GM12865 (cell line): ENCODE measurements at places on chromosomes 7 and 10.

DNA sequence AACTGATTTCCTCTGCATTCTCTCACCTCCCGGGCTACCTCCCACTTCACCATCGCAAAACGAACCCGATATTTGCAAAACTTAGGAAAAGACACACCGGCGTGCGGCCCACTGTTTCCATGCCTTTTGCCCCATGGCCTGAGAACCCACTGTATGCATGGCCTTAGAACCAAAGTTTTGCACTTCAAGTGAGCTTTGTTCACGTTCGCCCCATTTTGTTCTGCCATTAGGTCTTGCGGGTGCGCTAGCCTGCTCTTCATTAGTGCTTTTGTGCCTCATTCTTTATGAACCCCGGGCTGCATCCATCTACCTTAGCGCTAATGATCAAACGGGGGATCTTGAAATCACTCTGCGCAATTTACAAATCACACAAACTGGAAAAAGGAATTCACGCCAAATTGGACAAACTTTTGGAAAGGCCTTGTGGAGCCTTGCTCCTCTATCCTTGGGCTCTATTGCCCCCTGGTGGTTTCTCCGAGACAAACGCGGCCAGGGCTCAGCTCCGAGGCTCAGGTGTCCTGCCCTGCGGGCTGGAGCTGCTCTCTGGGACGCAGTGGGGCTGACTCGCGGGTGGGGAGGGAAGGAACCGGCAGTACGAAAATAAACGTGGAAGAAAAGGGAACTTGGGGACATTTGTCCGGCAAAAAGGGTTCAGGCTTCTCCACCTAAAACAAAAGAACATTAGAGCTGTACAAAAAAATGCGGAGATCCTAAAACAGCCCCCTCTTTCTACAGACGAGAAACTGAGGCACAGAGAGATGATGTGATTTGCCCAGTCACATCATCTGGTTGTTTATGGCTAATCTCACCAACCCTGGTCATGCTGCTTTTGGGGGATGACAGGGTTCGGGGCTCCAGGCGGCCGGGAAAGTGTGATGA, 300.4 kb upstream of the NFE2L3 start:
- DNase-seq: peak; percentile 76

DNA sequence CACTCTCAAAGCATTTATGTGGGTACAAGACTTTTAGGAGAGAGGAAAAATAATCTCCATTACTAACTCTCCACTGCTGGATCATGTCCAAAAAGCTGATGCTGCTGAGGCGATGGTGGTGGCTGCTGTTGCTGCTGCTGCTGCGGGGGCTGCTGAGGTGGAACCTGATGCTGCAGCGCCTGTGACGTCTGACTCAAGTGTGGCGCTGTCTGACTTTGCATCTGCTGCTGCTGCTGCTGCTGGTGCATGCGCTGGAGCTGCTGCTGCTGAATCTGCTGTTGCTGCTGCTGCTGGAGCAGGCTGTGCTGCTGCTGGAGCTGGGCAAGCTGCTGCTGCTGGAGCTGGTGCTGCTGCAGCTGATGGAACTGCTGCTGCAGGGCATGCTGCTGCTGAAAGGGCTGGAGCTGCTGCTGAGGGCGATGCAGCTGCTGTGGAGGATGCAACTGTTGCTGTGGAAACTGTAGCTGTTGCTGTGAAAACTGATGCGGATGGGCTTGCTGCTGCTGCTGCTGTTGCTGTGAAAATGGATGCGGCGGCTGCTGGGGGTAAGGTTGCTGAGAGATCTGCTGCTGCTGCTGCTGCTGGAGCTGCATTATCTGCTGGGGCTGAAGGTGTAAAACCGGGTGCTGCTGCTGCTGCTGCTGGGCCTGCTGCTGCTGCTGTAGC, 34.5 kb downstream of the PAXIP1 start:
- DNase-seq: no peak

DNA sequence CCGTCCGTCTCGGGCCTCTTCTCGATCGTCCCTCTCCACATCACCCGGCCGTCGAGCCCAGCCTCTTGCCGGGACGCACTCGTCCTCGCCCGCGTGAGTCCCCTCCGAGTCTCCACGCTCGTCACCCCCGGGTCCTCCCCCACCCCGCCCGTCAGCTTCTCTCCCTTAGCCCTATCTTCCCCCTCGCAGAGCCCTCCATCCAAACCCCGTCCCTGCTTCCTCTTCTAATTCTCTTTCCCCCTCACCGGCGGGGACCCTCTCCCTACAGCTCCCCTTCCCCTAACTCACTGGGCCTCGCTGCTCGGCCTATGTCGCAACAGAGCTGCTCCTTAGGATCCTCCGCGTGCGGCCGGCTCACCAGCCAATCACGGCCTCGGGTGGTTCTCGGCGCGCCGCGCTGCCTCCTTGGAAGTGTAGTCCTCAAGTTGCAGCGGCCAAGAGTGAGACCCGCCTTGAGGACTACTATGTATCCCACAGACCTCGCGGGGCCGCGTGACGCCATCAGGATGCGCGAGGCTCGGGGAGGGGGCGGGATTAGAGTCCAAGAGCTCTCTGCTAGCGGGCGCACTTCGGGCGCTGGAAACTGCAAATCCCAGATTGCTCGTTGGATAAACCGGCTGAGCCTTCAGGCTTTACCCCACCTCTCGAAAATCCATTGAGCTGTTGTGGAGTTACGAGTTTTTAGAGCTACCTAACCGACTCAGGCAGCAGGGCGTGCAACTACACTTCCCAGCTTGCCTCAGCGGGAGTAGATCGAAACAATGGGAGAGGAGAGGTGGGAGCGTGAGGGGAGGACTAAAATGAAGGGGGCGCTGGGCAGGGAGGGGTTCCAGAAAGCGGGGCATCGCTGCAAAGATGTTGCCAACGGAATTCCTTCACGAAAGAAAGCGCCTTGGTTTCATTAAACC, at the start of gene ABCF2:
TSS of gene ABCF2 (minus strand) at position 331 of the 908 bp plus-strand sequence. CDS start 747 bp downstream, outside the sequence.
- DNase-seq: peak; percentile 98

DNA sequence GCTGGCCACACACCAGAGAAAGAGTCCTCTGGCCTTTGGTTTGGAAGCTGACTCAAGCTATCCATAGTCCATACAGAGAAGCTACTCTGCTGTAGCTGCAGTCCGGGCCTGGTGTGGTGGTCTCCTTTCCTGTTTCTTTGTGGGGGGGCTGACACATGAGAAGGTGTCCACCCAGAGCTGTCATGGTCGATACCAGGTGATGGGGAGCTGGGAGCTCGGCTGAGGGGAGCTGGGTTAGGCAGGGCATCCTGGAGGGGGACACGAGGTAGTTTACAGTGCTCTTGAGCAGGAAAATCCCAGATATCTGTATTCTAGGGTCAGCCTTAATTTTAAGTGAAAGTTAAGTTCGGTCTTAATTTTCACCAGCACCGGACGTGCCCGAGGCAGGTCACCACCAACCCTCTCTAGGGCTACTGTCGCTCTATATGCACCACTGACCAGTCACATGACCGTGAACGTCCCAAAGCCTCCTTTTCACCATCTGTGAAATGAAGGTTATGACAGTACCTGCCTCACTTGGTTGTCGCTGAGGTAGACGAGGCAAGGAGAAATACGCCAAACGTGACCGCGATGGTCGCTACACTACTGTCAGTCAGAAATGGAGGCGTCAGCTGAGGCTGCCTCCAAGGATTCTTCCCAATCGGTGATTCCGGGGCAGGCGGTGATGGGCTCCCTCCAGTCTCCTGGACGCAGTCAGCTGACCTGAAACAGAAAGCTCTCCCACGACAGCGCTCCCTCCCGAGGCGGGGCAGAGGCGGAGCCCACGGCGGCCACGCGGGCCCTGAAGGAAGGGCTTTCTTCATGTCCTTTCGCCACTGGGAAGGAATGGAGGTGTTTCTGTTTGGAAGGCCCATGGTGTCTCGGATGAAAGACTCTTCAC, 69.4 kb upstream of the SHH start:
- DNase-seq: no peak

GRCh38 chr10:74932648-74933047, 106.2 kb downstream of the KAT6B start:
- no peak for DNase-seq

- DNase-seq: no peak
Observed at GRCh38 chr10:14532473-14533251, 201.9 kb upstream of the FRMD4A start.

DNA sequence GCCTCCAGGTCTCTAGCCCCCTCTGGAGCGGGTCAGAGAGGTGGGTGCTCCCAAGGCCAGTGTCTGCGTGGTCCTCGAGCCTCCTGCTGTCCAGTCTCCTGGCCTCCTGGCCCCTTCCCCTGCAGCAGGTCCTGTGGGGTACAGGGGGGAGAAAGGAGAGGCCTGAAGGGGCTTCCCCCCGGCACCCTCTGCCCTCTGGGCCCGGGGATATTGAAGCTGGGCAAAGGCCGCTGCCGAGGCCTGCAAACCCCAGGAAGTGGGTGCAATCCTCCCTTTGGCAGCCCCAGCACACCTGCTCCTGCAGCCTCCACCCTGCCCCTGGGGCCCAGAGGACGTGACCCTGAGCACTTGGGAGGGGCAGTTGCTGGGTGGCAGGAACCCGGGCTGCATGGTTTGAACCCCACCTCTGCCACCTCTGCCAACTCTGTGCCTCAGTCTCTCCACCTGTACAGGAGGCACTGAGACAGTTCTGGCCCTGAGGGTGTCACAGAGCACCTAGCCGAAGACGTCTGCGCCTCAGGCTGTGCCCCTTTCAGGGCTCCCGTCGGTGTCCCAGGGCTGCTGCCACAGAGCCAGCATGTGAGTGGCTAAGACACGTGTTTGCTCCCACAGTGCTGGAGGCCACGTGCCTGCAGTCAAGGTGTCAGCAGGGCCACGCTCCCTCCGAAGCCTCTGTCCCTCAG, 59.1 kb upstream of the INPP5A start:
- no peak for DNase-seq

GRCh38 chr10:68989317-68989990, 851 bp downstream of the KIFBP start:
- DNase-seq: no peak

DNA sequence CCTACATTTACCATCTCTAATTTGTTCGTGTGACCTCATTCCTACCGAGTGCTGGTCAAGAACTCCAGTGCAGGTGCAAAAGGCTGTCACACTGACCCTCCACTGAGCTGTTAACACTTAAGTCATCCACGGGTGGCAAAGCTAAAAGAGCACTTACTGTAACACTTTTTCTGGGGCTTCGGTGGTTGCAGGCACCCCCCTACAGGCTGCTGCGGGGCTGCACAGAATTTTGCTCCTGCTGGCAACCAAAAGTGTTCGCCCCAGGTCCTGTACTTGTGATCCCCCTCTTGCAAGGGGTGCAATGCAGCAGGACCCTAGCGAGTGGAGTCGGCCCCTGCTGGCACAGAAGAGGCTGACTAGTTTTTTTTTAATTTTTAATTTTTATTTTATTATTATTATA, 298.9 kb upstream of the CNTNAP2 start:
- no peak for DNase-seq

DNA sequence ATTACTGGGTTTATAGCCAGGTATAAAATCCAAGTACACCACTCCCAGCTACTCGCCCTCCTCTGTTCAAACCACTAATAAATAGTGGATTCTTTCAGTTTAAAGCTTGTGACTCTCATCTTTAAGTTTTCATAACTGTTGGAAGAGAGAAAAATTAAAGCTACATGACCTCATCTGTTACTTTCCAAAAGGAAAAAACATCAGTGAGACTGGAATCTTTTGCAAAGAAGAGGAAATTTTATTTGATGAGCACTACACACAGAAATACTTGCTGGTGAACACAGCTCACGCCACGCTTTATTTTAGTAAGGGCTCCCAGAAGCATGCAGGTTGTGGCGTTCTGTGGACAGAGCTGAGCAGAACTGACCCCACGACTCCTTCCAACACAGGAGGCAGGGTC, 527.0 kb upstream of the MGMT start:
- DNase-seq: no peak

DNA sequence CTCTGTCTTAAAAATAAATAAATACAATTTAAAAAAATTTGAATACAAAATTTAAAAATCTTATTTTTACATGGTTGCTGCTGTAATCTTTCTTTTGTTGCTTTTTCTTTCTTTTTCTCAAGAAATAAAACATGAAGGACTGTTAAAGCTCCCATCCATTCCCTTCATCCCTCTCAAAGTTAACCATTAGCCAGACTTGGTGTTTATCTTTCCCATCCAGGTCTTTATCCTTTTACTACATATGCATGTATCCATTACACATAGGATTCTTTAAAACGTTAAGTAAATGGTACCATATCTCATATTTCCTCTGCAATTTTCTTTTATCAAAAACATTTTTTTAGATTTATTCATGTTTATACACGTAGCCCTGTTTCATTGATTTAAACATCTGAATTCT, 70.1 kb downstream of the CREB3L2 start:
- no peak for DNase-seq

GRCh38 chr7:22061775-22062174, 116.1 kb upstream of the CDCA7L start:
- DNase-seq: no peak

DNA sequence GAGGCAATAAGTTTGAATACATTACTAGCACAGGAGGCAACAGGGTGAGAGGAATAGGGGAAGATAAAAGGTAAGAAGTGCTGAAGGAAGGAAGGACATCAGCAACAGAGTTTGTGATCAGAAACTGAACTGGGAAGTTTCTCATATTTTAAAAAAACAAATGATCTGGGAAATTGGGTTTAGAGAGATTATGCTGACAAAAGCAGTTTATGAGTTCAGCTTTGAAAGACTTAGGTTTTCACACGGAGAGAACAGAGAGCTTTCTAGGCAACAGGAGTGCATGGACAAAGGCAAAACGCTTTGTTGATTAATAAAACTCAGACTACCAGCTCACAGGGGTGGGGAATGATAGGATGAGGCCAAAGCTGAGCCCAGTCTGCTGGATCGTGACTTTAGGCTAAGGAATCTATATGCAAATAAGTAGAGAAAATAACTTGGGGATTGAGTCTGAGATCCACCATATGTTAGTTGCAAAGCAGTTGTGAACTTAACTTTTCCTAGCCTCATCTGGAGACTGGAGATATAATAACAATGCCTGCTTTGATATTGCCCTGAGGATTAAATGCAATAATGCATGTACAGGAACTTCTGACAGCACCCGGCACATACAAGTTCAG, 4.2 kb downstream of the OSBPL3 start:
- DNase-seq: no peak

- DNase-seq: peak; percentile 79
Observed at GRCh38 chr7:24576171-24577025, 3.1 kb downstream of the PALS2 start.

- DNase-seq: no peak
Observed at GRCh38 chr10:15236340-15236739, 67.8 kb upstream of the NMT2 start.

DNA sequence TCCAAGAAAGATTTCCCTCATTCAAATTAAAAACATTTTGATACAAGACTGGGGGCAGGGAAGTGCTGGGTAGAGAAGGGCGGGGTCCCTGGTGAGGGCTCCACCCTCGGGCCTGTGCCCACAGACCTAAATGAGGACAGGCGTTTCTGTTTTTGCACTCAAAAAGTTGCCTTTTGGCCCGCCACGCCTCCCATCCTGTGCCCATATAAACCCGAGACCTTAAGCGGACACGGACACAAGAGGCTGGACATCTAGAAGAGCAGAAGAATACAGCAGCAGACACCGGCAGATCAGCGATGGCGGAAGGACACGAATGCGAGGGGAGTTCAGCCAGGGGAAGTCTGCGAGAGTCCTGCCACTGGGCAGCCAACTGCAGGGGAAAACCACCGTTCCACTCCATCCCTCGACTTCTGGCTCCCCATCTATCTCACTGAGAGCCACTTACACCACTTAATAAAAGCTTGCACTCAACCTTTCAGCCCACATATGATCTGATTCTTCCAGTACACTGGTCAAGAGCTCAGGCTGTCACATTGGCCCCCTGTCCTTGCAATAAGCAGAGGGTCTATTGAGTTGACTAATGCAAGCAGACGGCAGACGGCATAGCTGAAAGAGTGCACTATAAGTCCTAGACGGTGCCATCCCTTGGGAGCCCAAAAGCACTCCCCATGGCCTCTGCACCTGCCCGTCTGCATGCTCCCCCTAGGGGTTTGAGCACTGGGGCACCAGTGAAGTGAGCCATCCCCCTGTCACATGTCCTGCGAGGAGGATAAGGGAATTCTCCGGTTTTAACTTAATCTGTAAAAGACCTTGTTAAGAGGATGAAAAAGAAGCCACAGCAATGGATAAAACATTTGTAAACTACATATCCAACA, 181.8 kb upstream of the PRSS1 start:
- peak; percentile 8 for DNase-seq
